ACHN (cell line): ENCODE measurements at places on chromosomes 12 and 14.

- no peak for DNase-seq
These were observed 4.6 kb upstream of the KRT2 start for GRCh38 chr12:52656616-52657015.

DNA sequence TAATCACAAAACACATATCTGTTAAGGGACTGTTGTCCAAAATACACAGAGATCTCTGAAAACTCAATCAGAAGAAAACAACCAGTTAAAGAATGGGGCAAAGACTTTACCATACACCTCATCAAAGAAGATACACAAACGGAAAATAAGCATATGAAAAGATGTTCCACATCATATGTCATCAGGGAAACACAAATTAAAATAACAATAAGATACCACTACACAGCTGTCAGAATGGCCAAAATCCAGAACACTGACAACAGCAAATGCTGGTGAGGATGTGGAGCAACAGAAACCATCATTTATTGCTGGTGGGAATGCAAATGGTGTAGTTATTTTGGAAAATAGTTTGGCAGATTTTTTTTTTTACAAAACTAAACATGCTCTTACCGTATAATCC is 220.5 kb upstream of the FOXN3 start:
- no peak for DNase-seq

DNA sequence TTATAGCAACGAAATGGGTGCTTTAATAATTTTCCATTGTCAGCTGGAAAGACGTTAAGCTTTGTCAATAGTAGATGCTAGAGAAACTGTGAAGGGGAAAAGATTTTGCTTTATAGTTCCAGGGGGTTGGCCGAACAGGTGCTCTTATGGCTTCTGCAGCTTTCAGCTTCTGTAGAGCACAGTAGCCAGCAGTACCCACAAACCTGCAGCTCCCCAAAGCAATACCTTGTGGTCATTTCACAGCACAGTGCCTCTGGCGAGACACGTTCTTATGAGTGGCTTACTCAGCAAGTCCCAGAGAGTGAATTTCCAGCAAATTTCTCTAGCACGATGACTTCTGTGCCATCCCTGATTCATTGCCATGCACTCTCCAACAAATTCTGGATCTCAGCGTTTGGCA is 416.3 kb upstream of the ATP2B1 start:
- no peak for DNase-seq

- no peak for DNase-seq
These were observed 44.9 kb downstream of the SIX6 start for GRCh38 chr14:60553808-60554207.

- DNase-seq: no peak
These were observed 21.8 kb downstream of the MVK start for GRCh38 chr12:109595321-109595902.
